ENCODE measurements at places on chromosomes 2 and 18.
A peak's percentile ranks its signal among the peaks of the same experiment; 100 is the strongest.

GRCh38 chr2:26591619-26592505, 49.3 kb downstream of the CIB4 start:
- no peak overlapping the region for H3K4me3 ChIP-seq
- peaks cover 99% of the 10 kb centered on the region for H3K27me3 ChIP-seq
- DNase-seq = peak; percentile 89
- no peaks in the 10 kb centered on the region for H3K36me3 ChIP-seq

DNA sequence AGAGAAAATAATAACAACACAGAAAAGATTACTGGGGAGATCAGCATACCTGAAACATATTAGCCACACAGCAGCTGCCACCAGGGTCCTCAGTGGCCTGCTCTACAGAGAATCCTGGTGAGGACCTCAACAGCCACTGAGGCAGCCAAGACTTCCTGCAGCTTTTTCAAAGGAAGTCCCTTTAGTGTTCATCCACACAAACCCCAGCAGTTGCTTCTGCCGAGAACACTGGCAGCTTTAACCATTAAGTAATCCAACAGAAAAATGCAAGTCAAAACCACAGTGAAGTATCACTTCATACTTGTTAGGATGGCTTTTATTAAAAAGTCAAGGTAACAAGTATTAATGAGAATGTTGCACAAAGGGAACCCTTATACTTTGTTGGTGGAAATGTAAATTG, 542.0 kb upstream of the GCFC2 start:
- H3K36me3 ChIP-seq = no peaks in the 10 kb centered on the region
- no peak for DNase-seq
- H3K4me1 ChIP-seq = no peaks in the 10 kb centered on the region
- H3K27me3 ChIP-seq = no peaks in the 10 kb centered on the region
- H3K4me3 ChIP-seq = no peak overlapping the region

DNA sequence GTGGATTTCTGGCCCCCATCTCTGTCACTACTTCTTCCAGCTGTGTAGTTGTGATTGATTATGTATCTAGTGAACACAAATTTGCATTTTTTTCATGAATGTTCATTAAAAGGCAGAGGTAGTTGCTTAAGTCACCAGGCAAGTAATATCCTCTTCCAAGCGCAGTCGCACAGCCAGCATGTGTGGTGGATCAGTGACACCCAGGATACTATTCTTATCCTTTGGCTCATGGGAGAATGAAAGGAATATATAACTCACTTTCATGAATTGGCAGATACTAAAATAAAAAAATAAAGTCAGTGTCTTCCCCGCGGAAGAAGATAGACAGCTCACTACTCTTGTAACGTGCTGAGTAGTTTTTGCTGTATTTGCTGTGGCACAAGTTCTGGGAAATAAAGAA, 387.8 kb downstream of the CDH7 start:
- no peaks in the 10 kb centered on the region for H3K27me3 ChIP-seq
- no peaks in the 10 kb centered on the region for H3K36me3 ChIP-seq
- H3K27ac ChIP-seq = no peak overlapping the region
- no peak overlapping the region for H3K4me3 ChIP-seq
- H3K4me1 ChIP-seq = no peaks in the 10 kb centered on the region
- no peak for DNase-seq

DNA sequence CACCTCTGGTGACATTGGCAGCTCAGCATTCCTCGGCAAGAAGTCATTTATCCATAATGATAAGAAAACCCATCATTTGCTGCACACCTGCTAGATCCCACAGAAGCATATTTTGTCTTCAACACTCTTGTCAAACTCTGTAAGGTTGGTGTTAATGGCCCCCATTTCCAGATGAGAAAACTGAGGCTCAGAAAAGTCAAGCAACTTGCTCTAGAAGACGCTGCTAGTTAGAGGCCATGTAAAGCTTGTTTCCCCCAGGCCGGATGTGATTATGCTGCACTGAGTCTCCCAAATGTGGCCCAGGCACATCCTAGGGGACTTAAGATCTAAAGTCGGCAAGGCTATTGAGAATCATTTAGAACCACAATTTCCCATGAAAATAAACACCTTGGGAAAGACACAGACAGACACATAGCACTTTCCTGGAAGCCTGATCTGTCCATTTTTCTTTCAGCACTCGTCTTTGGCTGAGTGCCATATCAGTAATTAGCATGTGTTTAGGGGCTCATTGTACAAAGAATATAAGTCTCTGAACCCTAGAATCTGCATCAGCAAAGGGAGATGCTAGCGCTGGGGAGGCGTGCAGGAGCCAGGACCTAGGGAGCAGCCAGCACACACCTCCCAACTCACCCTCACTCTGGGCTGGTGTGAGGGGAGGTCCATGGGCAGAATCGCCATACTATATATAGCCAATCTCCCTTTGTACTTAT, 39.3 kb downstream of the C1QL2 start:
- H3K4me3 ChIP-seq = no peak overlapping the region
- no peak overlapping the region for H3K27ac ChIP-seq

DNA sequence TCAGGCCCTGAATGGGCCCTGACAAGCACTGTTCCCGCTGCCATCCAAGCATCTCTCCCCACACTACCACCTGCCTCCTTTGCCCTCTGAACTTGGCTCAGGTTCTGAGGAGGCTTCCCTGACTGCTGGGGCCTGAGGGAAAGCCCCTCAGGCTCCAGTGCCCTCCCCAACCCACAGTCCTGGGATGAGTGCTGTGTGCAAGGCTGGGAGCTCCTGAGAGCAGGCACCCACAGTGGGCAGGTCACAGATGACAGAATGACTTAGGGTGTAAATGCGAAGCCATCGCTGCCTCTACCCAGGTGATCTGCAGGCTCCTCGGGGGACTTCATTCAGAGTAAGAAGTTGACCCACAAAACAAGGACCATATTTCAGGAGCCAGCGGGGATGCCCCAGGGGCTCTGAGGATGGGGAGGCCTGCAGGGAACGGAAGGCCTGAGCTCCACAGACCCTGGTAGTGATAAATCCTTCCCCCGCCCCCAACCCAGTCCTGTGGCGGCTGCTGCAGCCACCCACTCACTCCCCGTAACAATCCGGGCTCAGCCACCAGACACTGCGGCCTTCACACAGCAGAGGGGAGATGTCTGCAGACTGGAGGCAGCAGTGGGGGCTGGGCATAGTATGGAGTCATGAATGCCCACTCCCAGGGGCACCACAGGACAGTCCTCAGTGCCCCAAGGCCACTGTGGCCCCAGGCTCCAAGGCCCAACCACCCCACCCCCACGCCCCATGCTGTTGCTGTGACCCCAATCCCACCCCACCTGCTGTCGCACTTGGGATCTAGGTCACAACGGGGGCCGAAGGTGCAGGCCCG, 8.9 kb downstream of the BIN1 start:
- no peaks in the 10 kb centered on the region for H3K27me3 ChIP-seq
- no peaks in the 10 kb centered on the region for H3K4me1 ChIP-seq
- no peak overlapping the region for H3K4me3 ChIP-seq
- DNase-seq = no peak
- H3K27ac ChIP-seq = no peak overlapping the region

DNA sequence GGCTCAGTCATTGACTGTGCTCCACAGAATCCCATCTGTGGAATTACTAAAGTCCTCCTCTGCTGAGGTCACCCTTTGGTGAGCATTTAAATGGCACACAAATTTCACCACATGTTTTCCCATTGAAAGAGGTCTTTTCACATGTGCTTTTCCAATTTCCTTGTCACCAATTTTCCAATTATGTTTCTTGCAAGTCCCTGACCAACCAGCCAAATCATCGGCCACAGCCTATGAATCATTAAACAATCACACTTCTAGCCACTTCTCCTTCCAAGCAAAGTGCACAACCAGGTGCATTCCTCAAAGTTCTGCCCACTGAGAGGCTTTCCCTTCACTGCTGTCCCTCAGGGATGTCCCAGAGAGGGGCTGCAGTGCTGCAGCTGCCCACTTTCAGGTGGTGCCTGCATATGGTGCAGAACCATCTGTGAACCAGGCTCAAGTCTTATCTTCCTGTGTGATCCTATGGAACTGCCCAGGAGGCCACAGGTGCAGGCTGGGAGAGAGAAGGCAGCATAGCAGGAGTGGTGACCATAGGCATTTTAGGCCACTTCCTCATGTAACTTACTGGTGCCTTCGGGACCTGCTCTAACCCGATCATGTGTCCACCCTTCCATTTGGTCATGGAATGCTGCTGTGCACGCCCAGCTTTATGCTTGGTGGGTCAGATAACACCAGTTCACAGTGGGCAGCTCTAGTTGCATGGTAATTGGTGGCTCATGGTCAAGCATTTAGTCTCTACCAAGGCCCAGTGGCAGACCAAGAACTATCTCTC, 153.0 kb downstream of the SEPTIN10 start:
- no peaks in the 10 kb centered on the region for H3K36me3 ChIP-seq
- H3K4me3 ChIP-seq = no peak overlapping the region
- H3K27ac ChIP-seq = no peak overlapping the region
- no peaks in the 10 kb centered on the region for H3K4me1 ChIP-seq
- H3K27me3 ChIP-seq = no peaks in the 10 kb centered on the region
- no peak for DNase-seq

GRCh38 chr2:234401426-234401825, 95.5 kb downstream of the ARL4C start:
- H3K27me3 ChIP-seq = no peaks in the 10 kb centered on the region
- no peak overlapping the region for H3K27ac ChIP-seq
- H3K36me3 ChIP-seq = no peaks in the 10 kb centered on the region
- H3K4me1 ChIP-seq = no peaks in the 10 kb centered on the region
- no peak for DNase-seq
- no peak overlapping the region for H3K4me3 ChIP-seq

GRCh38 chr2:200279857-200280256, 26.6 kb upstream of the SPATS2L start:
- H3K27ac ChIP-seq = no peak overlapping the region
- DNase-seq = no peak
- no peaks in the 10 kb centered on the region for H3K36me3 ChIP-seq

DNA sequence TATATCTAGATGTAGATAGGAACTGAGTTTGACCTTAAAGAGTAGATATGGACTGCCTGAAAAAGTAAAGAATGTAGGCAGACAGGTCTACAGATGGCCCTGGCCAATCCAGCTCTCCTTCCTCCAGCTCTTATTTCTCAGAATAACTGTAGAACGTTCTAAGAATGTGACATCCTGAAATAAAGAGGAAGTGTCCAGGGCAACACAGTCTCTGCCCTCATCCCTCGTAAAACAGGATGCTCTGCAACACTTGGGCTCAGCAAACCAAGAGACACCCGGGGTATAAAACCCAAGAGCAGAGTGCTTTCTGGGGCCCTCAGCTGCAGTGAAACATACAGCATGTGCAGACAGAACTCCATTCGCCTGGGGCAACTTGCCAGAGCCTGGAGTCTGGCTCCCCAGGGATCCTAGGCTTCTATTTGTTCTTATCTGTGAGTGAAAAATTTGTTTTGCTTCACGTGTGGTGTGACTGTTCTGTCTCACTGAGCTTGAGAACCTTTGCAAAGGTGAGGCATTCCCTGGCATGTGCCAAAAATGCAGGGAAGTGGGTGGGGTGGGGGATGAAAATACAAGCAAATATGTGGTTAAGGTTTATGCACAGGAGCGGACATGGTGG, 401.0 kb downstream of the SETBP1 start:
- no peak overlapping the region for H3K27ac ChIP-seq
- H3K27me3 ChIP-seq = no peaks in the 10 kb centered on the region
- no peaks in the 10 kb centered on the region for H3K36me3 ChIP-seq

GRCh38 chr2:111954602-111955332, 56.4 kb downstream of the MERTK start:
- DNase-seq = no peak
- H3K27ac ChIP-seq = no peak overlapping the region
- H3K36me3 ChIP-seq = no peaks in the 10 kb centered on the region
- no peaks in the 10 kb centered on the region for H3K27me3 ChIP-seq
- H3K4me3 ChIP-seq = no peak overlapping the region

GRCh38 chr2:101961338-101962191, 30.2 kb upstream of the IL1R2 start:
- H3K4me1 ChIP-seq = no peaks in the 10 kb centered on the region
- H3K4me3 ChIP-seq = no peak overlapping the region
- no peaks in the 10 kb centered on the region for H3K36me3 ChIP-seq
- no peaks in the 10 kb centered on the region for H3K27me3 ChIP-seq
- no peak for DNase-seq

- H3K36me3 ChIP-seq = no peaks in the 10 kb centered on the region
- H3K27ac ChIP-seq = no peak overlapping the region
- peaks cover 34% of the 10 kb centered on the region for H3K4me1 ChIP-seq
- H3K27me3 ChIP-seq = no peaks in the 10 kb centered on the region
- DNase-seq = no peak
These were observed 26.9 kb downstream of the MBP start for GRCh38 chr18:77105680-77106079.

- H3K27ac ChIP-seq = no peak overlapping the region
- no peaks in the 10 kb centered on the region for H3K4me1 ChIP-seq
- no peaks in the 10 kb centered on the region for H3K36me3 ChIP-seq
- no peaks in the 10 kb centered on the region for H3K27me3 ChIP-seq
- no peak overlapping the region for H3K4me3 ChIP-seq
These were observed 41.1 kb downstream of the UPP2 start for GRCh38 chr2:158142568-158143332.

GRCh38 chr18:69882965-69883668, 64.6 kb downstream of the CD226 start:
- H3K27ac ChIP-seq = no peak overlapping the region
- H3K4me3 ChIP-seq = no peak overlapping the region
- no peak for DNase-seq
- H3K27me3 ChIP-seq = no peaks in the 10 kb centered on the region
- H3K4me1 ChIP-seq = no peaks in the 10 kb centered on the region

DNA sequence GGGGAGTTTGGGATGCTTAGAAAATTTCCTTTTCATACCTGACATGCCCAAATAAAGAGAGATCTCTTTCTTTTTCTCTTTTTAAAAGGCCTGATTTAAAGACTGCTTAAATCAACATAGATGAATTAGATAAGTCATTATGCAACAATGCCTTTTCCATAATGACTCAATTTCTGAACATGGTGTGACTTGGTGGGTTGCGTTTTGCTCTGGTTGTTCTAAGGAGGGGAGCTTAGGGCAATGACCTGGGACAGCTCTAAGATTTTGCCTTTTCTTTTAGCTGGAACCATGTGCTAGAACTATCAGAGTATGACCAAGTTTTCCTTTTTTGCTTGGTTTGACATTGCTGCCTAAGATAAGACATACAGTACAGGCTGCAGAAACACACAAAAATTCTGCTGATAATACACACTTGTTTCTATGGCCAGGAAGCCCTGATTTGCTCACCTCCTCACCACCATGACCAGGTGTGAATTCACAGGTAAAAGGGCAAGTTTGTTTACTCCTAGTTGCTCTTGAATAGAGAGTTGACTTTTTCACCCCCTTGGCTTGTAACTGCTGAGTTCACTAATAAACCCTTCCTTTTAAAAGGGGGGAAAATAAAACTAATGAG, 58.1 kb upstream of the IL1RL1 start:
- H3K4me1 ChIP-seq = 0 out of 2 replicates have a peak, but pooled peaks cover 3% of the 10 kb centered on the region
- no peaks in the 10 kb centered on the region for H3K36me3 ChIP-seq
- DNase-seq = no peak
- H3K27me3 ChIP-seq = no peaks in the 10 kb centered on the region

DNA sequence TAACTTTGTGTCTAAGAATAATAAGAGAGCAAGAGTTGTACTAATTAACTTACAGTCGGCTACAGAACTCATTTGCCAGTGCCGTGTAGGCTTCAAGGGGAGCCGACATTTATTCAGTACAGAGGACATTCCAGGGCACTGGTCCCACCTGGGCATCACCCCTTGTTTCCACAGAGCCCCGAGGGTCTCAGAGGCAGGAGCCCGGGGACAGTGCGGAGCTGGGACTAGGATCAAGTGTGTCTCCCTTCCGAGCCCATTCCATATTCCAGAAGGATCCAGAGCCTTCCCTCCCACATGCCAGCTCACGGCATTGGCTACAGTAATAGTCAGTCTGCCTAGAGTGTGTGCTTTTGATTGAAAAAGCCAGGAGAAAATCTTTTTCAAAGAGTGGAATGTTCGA, 71.5 kb upstream of the CTDP1 start:
- H3K27me3 ChIP-seq = no peaks in the 10 kb centered on the region
- H3K4me1 ChIP-seq = no peaks in the 10 kb centered on the region
- no peak overlapping the region for H3K4me3 ChIP-seq
- no peak overlapping the region for H3K27ac ChIP-seq
- H3K36me3 ChIP-seq = no peaks in the 10 kb centered on the region
